NCI-H1092 treated with DMSO at 0.1 percent for 48 hours (cell line): ENCODE measurements at places on chromosomes 1 and 21.

GRCh38 chr21:45820171-45821091 is 161.1 kb upstream of the COL6A1 start:
- DNase-seq, result peak; percentile 79

- DNase-seq, result no peak
Measured at GRCh38 chr1:150066838-150067183, 765 bp upstream of the VPS45 start.

GRCh38 chr1:37169743-37170275 is 135.5 kb upstream of the GRIK3 start:
- no peak for DNase-seq

DNA sequence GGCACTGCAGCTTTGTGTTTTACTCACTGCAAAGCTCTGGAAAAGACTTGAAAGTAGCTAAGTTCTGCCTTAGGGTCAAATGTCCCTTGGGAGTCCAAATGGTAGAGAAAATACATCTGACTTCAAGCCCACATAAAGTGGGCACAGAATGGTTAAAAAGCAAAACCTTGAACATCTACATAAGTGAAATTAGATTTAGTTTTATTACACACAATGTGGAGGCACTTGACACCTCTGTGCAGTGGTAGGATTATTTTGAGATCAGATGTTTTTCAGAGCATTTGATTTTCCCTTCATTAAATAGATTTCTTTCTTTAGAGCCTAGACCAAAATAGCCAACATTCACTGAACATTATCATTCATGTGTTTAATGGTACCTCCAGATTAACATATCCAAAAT is 11.2 kb upstream of the FCRL3 start:
- no peak for DNase-seq

DNA sequence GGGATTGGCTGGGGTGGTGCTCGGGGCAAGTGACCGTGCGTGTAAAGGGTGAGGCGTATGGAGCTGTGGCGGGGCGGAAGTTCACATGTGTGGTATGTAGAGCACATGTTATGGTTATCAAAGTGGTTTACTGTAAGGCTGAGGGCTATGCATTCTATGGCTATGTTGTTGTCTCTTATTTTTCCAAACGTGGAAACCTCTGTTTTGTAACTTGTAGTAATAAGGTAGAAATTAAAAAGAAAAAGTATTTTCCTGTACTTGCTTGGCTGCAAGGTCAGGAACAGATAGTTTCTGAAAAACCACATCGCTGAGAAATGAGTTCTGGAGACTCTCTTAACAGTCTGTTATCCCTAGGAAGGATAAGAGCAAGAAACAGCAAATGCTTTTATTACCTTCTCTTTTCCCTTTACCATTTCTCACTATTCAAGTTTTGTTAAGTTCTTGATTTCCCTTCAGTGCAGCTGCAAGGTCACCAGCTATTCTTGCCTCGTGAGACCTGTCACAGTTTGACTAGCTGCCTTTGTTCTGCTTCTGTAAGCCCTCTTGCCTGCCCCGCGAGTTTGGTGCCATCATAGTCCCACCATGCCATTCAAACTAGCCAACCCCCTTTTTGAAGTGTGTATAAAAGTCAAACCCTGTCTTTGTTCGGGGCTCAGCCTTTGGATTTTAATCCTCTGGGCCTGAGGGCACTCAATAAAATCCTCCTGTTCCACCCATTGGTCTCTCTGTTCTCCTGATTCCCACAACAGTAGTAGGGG is 9.5 kb downstream of the RNU1-2 start:
- DNase-seq, result no peak

DNA sequence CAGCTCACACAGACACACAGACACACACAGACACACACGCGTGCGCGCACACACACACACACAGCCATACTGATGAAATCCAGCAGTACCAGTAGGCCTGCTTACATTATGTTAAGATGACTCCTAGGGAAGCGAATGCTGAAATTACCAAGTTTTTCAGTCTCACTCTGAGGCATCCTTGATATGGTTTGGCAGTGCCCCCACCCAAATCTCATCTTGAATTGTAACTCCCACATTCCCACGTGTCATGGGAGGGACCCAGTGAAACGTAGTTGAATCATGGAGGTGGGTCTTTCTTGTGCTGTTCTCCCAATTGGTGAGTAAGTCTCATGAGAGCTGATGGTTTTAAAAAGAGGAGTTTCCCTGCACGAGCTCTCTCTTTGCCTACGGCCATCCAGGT is 64.1 kb downstream of the TIAM1 start:
- DNase-seq, result no peak

GRCh38 chr1:52928015-52928404 is 934 bp downstream of the SCP2 start:
- no peak for DNase-seq

DNA sequence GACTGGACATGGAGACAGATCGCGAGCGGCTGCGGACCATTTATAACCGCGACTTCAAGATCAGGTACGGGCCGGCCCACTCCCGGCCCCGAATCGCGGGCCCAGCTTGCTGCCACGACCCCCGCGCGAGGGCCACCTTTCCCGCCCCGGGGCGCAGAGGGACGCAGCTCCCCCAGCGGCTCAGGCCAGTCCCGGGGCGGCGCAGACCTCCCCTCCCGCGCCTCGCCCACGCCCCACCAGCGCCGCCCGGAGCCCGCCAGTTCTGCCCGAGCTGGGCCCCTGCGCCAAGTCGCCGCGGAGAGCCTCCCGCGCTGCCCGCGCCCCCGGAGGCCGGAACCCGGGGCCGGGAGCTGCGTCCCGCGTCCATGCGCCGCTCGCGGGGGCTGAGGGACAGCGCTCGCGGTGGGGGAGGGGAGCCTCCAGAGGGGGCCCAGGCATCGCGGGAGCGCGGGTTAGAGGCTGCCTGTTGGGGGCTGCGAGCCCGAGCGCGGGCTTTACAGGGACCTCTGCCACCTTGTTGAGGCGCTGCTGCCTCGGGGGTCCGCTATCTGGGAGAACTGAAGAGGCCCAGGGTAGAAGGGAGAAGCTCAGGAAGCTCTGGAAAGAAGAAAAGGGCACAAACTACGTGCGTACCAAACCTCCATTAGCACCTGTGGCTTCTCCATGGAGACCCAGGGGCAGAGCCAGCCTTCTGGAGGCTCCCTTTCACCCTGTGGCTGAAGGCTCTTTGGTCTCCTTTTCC is 698 bp downstream of the MOV10 start:
- peak; percentile 72 for DNase-seq

- DNase-seq, result no peak
Measured at GRCh38 chr1:82722608-82723007, 921.9 kb downstream of the ADGRL2 start.

GRCh38 chr1:233656032-233656635 is 42.2 kb downstream of the KCNK1 start:
- DNase-seq, result peak; percentile 35
